Liver (tissue), 10 donors: ENCODE measurements at places on chromosomes 13 and 19. TPM values are rescaled to one million over a fixed set of nuclear protein-coding genes. Genes with fewer than 3 reads are reported as not detected.

The C19orf38 gene
- total RNA-seq: 1.8 TPM

DNA sequence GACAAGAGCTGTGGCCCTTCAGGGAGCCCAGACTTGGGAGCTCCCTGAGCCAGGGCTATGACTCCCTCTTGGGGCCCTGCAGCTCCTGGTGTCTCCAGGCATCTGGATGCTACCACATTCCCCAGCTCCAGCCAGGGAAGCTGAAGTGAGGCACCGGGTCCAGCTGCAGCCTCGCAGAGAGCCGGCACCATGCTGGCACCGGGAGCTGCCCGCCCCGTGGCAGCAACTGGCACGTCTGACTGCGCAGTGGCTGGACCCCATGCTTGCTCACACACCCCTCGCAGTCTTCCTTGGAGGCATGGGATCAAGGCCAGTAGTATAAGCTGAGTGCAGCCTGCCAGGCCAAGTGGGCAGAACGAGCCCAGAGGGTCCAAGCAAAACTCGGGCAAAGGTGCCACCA is 7.4 kb downstream of the IGFL4 start:
- no peaks in the 10 kb centered on the region for H3K36me3 ChIP-seq
- no peaks in the 10 kb centered on the region for H3K4me1 ChIP-seq
- no peaks in the 10 kb centered on the region for H3K27me3 ChIP-seq
- DNase-seq: no peak
- no peak overlapping the region for H3K27ac ChIP-seq

GRCh38 chr19:10858204-10858828 is 10.1 kb downstream of the C19orf38 start:
- H3K27ac ChIP-seq: no peak overlapping the region
- DNase-seq: no peak
- H3K4me1 ChIP-seq: no peaks in the 10 kb centered on the region
- H3K36me3 ChIP-seq: no peaks in the 10 kb centered on the region
- no peaks in the 10 kb centered on the region for H3K27me3 ChIP-seq

GRCh38 chr13:48602296-48603016 is 51.3 kb upstream of the CYSLTR2 start:
- DNase-seq: peak; percentile 19
- no peaks in the 10 kb centered on the region for H3K4me1 ChIP-seq
- H3K4me3 ChIP-seq: no peak overlapping the region
- no peak overlapping the region for H3K27ac ChIP-seq

DNA sequence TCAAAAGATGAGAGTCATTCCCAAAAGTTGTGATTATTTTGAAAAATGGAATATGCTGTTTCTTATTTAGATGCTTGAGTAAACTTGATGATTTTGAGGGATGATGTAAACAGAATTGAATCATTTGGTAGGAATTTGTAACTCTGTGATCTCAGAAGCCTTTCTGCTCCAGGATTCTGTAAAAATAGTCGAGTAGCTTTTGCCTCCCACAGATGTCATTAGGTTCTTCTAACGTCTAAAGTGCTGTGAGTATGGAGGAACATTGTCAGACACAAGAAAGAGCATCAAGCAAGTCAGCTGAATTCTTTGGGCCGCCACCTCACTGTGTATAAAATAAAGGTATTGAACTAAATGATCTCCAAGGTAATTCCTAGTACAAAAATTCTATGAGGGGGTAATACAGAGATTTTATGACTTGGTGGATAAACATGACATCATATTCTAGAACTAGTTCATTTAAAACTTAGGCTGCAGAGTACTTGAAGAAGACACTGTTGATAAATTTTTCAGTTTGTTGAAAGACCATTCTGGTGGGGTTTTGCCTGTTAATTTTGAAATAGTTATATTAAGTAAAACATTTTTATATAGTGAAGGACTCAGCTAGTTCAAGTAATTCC is 1.4 kb upstream of the GPR183 start:
- H3K27ac ChIP-seq: no peak overlapping the region
- peaks cover 2% of the 10 kb centered on the region for H3K4me1 ChIP-seq
- no peaks in the 10 kb centered on the region for H3K27me3 ChIP-seq
- no peaks in the 10 kb centered on the region for H3K36me3 ChIP-seq

The NAA16 gene
- total RNA-seq: 8.8 TPM

The KLK10 gene
- total RNA-seq: not detected

- no peak for DNase-seq
- no peak overlapping the region for H3K4me3 ChIP-seq
- H3K27ac ChIP-seq: no peak overlapping the region
Observed at GRCh38 chr19:8352134-8352827, 9.2 kb upstream of the KANK3 start.

GRCh38 chr13:68550330-68550729 is 1320.2 kb upstream of the PCDH9 start:
- no peak overlapping the region for H3K4me3 ChIP-seq
- no peaks in the 10 kb centered on the region for H3K36me3 ChIP-seq
- peaks cover 9% of the 10 kb centered on the region for H3K4me1 ChIP-seq
- no peak overlapping the region for H3K27ac ChIP-seq
- DNase-seq: no peak
- no peaks in the 10 kb centered on the region for H3K27me3 ChIP-seq

The LYPD5 gene
- 0.08 TPM for total RNA-seq

- peak overlapping the region; percentile 67 for H3K4me3 ChIP-seq
- peak; percentile 75 for DNase-seq
Observed at GRCh38 chr19:20051841-20052768, 12.8 kb upstream of the ZNF682 start.

- no peak overlapping the region for H3K4me3 ChIP-seq
- DNase-seq: no peak
- H3K27ac ChIP-seq: peak overlapping the region; percentile 82
- peaks cover 9% of the 10 kb centered on the region for H3K36me3 ChIP-seq
- H3K4me1 ChIP-seq: peaks cover 43% of the 10 kb centered on the region
- H3K27me3 ChIP-seq: no peaks in the 10 kb centered on the region
Observed at GRCh38 chr19:19460761-19461265, 54.5 kb downstream of the TSSK6 start.

DNA sequence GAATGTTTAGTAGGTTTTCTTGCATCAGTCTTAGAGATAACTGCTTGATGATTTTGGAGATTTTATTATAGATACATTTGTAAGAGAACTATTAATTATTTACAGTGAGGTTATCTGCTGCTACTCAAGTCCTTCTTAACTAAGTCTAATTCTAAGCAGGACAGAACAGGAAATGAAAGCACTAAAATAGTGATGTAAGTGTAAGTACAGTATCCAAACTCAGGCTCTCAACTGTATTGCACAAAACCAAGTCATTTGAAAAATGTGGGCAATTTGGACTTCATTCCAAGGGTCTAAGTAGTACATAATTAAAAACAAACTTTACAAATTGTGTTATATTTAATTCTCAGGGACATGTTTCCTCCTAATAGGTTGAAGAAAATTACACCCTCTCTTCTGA is 417.1 kb downstream of the ITGBL1 start:
- no peak for DNase-seq
- H3K4me1 ChIP-seq: no peaks in the 10 kb centered on the region
- peaks cover 3% of the 10 kb centered on the region for H3K27me3 ChIP-seq
- no peak overlapping the region for H3K27ac ChIP-seq
- no peak overlapping the region for H3K4me3 ChIP-seq
